ENCODE measurements at places on chromosomes 1 and 21. TPM values are rescaled to one million over a fixed set of nuclear protein-coding genes. Genes with fewer than 3 reads are reported as not detected.
A peak's percentile ranks its signal among the peaks of the same experiment; 100 is the strongest.

DNA sequence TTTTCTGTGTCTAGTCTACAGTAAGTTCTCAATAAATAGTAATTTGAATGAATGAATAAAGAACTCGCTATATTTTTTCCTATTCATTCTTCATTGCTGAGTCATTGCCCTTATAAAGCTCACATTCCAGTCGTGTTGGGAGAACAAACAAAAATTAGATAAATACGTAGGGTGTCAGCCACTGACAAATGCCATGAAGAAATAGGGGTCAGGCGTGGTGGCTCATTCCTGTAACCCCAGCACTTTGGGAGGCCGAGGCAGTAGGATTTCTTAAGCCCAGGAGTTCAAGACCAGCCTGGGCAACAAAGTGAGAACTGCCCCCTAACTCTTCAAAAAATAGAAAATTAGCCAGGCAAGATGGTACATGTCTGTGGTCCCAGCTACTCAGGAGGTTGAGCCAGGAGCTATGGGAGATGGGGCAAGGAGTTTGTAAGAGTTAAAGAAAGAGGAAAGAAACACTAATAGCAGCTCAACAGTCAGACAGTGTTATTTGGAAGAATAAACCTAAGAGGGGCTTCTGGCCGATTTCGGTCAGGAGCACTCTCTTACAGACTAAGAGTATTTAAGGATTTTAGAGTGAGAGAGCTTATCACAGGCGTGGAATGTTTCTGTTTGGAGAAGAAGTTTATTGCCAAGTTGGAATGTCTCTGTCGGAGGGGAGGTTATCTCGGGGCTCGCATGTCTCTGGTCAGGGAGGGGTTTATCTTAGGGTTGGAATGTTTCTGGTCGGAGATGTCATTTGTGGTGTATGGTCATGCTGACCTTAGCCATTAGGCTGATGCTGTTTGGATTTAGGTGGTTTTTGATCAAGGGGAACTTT, 1.8 kb upstream of the CHML start:
- H3K4me1 ChIP-seq: peaks cover 18% of the 10 kb centered on the region

- no peak overlapping the region for H3K4me3 ChIP-seq
- H3K36me3 ChIP-seq: no peaks in the 10 kb centered on the region
- H3K27ac ChIP-seq: no peak overlapping the region
These were observed 151.1 kb downstream of the TLR5 start for GRCh38 chr1:222991908-222992307.

DNA sequence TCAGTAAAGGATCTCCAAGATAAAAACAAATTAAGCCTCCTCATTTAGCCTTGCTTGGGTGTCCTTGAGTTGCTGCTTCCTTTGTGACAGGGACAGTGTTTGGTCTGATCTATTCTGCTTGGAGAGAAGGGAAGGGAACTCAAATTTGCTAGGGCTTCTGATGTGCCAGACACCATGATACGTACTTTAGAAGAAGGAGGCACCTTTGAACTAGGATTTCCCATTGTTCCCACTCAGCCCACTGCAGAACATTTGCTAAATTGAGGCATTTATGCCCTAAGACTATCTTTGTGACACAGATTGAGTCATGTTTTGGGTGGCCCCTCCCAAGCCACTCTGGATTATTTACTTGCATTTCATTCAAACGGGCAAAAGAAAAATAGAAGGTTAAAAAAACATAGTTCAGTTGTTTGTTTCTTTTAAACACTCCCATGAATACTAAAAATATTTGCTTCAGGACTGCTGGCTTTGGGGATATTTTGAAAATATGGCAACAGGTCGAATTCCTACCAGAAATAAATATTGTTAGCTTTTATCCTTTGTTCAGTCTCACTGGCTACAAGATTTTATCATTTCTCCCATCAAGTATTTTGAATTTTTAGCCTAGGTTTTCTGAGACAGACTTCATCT, 81.9 kb upstream of the WLS start:
- no peaks in the 10 kb centered on the region for H3K27me3 ChIP-seq
- H3K4me3 ChIP-seq: no peak overlapping the region
- H3K36me3 ChIP-seq: no peaks in the 10 kb centered on the region
- no peaks in the 10 kb centered on the region for H3K4me1 ChIP-seq

GRCh38 chr1:60813071-60813470, 269.3 kb upstream of the NFIA start:
- H3K27ac ChIP-seq: no peak overlapping the region
- H3K27me3 ChIP-seq: no peaks in the 10 kb centered on the region

DNA sequence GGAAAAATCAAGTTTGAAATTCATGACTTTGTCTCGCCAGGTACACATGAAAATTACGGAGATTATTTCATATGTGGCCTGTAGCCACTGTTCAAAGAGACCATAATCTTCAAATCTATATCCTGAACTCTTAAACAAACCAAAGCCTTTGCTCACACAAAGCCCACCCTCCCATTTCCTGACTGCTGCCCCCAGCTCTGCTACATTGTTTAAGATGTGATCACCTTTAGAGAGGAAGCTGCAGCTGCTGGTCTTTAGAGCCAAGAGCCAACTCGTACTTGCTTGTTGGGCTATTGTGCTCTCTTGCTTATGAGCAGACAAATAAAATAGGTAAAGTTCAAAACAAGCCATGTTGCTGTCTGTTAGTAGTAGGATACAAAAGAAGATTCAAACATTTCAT, 71.9 kb downstream of the DTL start:
- no peaks in the 10 kb centered on the region for H3K27me3 ChIP-seq
- no peak overlapping the region for H3K4me3 ChIP-seq
- peaks cover 10% of the 10 kb centered on the region for H3K4me1 ChIP-seq
- DNase-seq: no peak

- DNase-seq: no peak
- H3K4me1 ChIP-seq: peaks cover 15% of the 10 kb centered on the region
- peaks cover 18% of the 10 kb centered on the region for H3K36me3 ChIP-seq
- H3K4me3 ChIP-seq: no peak overlapping the region
- no peak overlapping the region for H3K27ac ChIP-seq
These were observed 1.1 kb upstream of the CYB561D1 start for GRCh38 chr1:109492779-109493178.

- H3K27me3 ChIP-seq: no peaks in the 10 kb centered on the region
- no peak for DNase-seq
- H3K4me1 ChIP-seq: no peaks in the 10 kb centered on the region
- no peak overlapping the region for H3K27ac ChIP-seq
These were observed 50.8 kb downstream of the OLFM3 start for GRCh38 chr1:101945884-101946283.

GRCh38 chr1:200053646-200054045, 26.1 kb downstream of the NR5A2 start:
- no peaks in the 10 kb centered on the region for H3K36me3 ChIP-seq
- no peak overlapping the region for H3K4me3 ChIP-seq
- H3K27ac ChIP-seq: no peak overlapping the region
- no peaks in the 10 kb centered on the region for H3K27me3 ChIP-seq
- no peak for DNase-seq

- H3K27ac ChIP-seq: no peak overlapping the region
- DNase-seq: peak; percentile 74
- H3K4me3 ChIP-seq: no peak overlapping the region
These were observed 16.4 kb upstream of the RAB29 start for GRCh38 chr1:205791568-205792180.

GRCh38 chr1:94255476-94255875, 18.1 kb upstream of the ARHGAP29 start:
- DNase-seq: no peak
- H3K27ac ChIP-seq: no peak overlapping the region
- no peak overlapping the region for H3K4me3 ChIP-seq
- H3K27me3 ChIP-seq: no peaks in the 10 kb centered on the region
- peaks cover 19% of the 10 kb centered on the region for H3K4me1 ChIP-seq
- no peaks in the 10 kb centered on the region for H3K36me3 ChIP-seq

- H3K4me3 ChIP-seq: no peak overlapping the region
- H3K27ac ChIP-seq: no peak overlapping the region
- no peaks in the 10 kb centered on the region for H3K36me3 ChIP-seq
- no peak for DNase-seq
These were observed 4.4 kb downstream of the COL16A1 start for GRCh38 chr1:31699341-31699891.

The TIE1 gene
- total RNA-seq: 56.3 TPM

The DIP2A gene
- 40.3 TPM for total RNA-seq

The COL11A1 gene
- 0.45 TPM for total RNA-seq

The FAM72A gene
- total RNA-seq: not detected

The TEKT2 gene
- total RNA-seq: 0.89 TPM

Measured in thyroid gland (tissue), 4 donors.